ENCODE measurements at places on chromosomes 16 and 17.
A peak's percentile ranks its signal among the peaks of the same experiment; 100 is the strongest.

GRCh38 chr16:11581678-11582077, 5.0 kb downstream of the LITAF start:
- no peak for DNase-seq

DNA sequence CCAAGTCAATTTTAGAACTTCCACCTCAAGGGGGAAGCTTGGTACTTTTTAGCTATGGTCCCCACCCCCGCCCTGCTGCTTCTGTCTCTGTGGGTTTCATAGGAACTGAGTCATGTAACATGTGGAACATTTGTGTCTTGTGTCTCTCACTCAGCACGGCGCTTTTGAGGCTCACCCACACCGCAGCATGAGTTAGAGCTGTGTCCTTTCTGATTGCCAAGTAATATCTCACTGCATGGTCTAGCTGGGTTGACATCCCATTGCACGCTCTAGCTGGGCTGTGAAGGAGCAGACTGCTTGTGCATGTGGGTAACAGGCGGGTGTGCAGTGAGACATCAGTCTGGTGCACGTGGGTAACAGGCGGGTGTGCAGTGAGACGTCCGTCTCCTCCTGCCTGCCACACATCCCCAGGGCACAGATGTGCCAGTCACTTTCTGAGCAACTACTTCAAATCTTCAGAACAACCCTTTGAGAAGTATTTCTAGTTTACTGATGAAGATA, 26.4 kb upstream of the SLC7A5 start:
- DNase-seq, result peak; percentile 64

- DNase-seq, result no peak
These were observed 17.4 kb downstream of the IST1 start for GRCh38 chr16:71912534-71913275.

DNA sequence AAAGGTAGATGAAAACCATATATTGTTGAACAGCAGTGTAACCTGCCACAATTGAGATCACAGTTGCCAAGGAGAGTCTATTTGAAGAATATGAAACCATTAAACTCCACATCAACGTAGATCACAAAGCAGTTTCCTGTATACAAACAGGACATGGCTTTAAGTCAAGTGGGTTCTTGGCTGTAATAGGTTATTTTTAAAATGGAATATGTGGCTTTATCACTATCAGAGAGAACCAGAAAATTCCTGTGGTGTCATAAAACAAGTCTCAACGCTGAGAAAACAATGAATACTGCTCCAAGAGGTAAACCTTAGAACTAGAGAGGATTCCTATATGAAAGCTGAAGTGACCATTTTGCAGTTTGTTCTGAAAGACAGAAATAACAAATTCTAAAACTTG, 999.7 kb downstream of the CDH11 start:
- DNase-seq, result no peak

GRCh38 chr16:48347191-48347865, 37.9 kb downstream of the SIAH1 start:
- DNase-seq, result no peak

DNA sequence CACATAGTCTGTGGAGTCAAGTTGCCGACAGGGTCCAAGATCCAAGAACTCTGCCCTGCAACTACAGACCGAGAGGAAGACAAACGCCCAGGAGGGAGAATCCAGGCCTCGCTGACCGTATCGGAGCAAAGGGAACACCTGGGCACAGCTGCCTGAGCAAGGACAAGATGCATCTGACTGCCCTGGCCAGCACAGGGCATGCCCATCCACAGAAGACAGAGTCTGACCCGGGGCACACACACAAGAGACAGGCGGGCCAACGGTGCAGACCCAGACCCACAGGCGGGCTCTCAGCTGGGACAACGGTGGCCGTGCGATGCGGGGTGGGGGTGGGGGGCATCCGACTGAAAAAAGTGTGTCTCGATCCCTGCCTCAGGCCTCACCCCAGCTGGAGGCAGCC, 6.2 kb downstream of the RAB40B start:
- DNase-seq, result no peak

- DNase-seq, result no peak
These were observed 43.5 kb downstream of the PKD1 start for GRCh38 chr16:2092256-2092620.

GRCh38 chr16:11272921-11273720, at the start of gene PRM3:
Gene PRM3, minus strand, starts transcription at chr16:11273629. Its CDS starts 34 bp downstream, at chr16:11273595.
- no peak for DNase-seq

GRCh38 chr17:55157165-55157564, 107.6 kb upstream of the HLF start:
- DNase-seq, result no peak

- no peak for DNase-seq
These were observed 19.8 kb upstream of the ADGRG1 start for GRCh38 chr16:57608462-57609113.

DNA sequence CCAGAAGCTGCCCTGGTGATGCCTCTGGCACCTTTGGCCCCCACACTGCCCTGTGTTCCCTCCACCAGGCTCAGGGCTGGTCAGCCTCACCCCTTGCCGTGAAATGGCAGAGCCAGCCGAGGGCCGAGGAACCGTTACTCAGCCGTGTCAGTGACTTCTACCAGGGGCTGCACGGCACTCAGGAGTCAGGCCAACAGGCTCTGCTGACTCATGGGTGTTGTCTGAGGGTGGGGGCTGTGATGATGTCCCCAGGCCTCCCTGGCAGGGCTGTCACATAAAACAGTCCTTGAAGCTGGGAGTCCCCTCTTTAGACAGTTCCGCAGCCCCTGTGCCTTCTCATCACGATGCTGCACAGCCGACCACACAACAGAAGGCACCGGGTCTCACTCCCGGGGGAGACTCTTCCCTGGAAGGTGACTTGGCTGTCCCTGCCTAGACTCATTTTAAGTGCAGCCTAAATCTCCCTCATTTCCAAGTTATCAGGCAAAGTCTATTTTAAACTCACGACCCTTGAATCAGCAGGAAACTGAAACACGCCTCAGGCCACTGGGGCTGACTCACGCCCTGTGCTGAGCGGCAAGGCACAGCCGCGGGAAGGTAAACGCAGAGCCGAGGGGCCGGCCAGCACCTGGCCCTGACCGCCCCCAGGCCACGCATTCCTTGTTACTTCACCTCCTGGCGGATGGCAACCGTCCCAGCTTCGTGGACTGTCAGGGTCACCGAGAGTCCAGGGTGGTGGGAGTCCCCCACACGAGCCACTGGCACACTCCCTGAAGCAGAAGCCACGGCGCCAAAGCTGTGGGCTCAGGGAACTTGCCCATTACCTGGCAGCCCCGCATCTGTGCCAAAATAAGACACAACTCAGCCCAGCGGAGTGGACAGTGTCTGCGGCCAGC, 102.6 kb downstream of the ZNF778 start:
- DNase-seq, result peak; percentile 48

GRCh38 chr17:40111221-40112128, 10.3 kb upstream of the MSL1 start:
- DNase-seq, result peak; percentile 75

Measured in activated T-cell treated with anti-CD3 and anti-CD28 coated beads, Interleukin-2, amount 50 U/mL, for 1 hour (primary cell).